ENCODE measurements at places on chromosomes 4 and X.

DNA sequence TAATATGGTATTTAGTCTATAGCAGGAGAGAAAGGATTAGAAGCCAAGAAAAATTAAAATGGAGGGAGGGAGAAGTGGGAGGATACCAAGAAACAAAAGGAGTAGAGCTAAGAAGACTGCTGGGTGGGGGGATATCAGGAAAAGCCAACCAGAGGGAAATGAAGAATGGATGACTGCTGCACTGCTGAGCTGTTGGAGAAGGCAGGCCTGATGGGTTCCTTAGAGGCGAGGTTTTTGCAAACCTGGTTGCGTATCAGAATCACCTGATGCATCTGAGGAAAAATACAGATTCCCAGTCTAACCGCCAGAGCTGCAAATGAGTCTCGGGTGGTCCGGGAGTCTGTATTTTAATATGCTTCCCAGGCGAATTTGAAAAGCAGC, 1.5 kb downstream of the PGRMC1 start:
- DNase-seq = no peak

GRCh38 chr4:150173432-150173861, 95.2 kb downstream of the DCLK2 start:
- DNase-seq = no peak

DNA sequence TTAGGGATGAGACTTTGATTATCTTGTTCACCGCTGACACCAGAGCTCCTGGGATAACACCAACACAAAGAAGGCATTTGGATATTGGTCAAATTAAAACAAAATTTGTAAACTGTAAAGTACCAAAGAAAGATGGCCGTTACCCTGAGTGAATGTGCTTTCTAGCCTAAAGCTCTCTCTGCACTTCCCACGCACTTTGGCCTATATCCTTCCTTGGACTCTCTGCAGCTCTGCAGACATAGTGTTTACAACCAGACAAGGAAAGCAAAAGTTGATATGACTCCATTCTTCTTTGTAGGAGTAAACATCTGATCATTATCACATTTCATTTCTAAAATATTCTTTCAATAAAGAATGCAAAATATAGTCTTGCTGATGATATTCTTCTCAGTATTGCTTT, 44.8 kb upstream of the PITX2 start:
- DNase-seq = no peak

DNA sequence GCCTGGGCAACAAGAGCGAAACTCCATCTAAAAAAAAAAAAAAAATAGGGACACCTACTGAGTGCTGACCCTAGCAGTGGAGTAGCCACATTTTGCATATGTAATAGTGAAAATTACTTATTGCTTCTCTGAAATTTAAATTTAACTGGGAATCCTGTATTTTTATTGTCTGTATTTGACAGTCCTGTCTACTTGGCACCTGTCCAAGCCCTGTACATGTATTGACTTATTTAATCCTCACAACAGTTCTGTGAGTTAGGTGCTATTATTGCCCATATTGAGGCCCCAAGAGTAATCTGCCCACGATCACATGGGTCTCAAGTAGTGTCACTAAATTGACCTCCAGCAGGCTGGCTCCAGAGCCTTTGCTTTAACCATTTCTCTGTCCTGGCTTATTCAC, 81.6 kb downstream of the WDR19 start:
- DNase-seq = no peak

DNA sequence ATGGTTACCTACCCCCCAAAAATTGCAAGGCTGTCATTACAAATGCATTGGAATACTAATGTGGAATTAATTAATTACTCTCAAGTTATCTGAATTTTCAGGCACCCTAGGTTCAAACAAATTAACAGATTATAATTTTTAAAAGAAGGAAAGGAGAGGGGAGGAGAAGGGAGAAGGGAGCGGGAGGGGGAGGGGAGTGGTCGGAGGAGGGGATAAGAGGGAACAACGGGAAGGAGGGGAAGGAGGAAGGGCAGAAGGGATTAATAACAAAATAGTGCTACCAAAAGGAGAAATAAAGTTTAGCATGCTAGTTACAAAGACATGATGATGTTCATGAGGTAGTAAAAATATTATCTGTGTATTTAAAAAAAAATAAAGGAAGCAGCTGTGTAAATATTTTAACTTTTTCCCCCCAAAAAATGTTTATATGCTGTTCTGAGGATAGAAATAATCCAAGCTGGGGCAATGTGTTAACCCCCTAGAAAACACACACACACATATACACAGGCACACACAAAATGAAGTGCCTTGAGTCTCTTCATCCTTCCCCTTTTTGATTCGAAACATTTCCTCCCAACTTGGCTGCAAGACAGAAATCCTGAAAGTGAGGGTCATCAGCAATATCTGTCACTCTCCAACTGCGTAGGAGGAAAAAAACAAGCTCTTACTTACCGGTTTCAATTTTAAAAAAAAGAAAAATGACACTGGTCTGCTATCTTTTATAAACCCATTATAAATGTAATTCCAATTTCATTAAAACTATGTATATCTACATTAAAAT, 58.8 kb downstream of the PPP3CA start:
- no peak for DNase-seq

DNA sequence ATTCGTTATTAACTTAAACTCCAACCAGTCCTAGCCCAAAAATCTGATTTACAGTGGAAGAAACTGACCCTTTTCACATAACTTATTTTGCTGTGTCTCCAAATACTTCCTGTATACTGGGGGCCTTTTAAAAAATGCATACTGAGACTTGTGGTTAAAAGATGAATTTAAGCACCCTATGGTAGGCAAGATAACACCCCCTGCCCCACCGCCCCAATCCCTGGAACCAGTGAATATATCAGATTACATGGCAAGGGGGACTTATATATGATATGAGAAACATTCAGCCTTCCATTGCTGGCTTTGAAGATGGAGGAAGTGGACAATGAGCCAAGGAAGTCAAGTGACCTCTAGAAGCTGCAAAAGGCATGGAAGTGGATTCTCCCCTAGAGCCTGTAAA, 3.1 kb upstream of the CLCN3 start:
- DNase-seq = no peak

GRCh38 chrX:49238735-49239134, 3.5 kb downstream of the CCDC22 start:
- no peak for DNase-seq

Measured in fibroblast of skin of left quadriceps (primary cell).